ENCODE measurements at places on chromosomes 5 and 9. TPM values are rescaled to one million over a fixed set of nuclear protein-coding genes. Genes with fewer than 3 reads are reported as not detected.

- no peak for DNase-seq
Measured at GRCh38 chr9:36424289-36425055, 24.4 kb upstream of the RNF38 start.

DNA sequence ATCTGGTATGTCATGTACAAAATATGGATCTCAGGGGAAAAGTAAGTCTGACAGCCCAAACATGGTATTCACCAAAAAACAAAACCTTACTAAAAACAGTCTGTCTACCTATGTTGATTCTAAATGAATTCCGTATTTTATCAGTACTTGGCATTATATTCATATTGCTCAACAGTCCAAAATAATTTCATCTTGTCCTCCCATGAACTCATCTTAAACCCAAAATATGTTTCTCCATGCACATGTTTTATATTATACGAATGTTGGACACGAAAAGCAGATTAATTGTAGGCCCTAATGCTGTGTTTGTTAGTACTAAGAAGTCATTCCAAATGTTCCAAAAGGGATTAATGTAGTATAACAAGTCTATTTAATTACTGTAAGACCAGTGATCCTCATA is 20.1 kb downstream of the NFIB start:
- no peak for DNase-seq

The COL15A1 gene
- 0.06 TPM for total RNA-seq

The FGF10 gene
- not detected for total RNA-seq

The HNRNPK gene
- 569 TPM for total RNA-seq

- no peak for DNase-seq
Measured at GRCh38 chr9:15189481-15189880, 117.5 kb downstream of the TTC39B start.

DNA sequence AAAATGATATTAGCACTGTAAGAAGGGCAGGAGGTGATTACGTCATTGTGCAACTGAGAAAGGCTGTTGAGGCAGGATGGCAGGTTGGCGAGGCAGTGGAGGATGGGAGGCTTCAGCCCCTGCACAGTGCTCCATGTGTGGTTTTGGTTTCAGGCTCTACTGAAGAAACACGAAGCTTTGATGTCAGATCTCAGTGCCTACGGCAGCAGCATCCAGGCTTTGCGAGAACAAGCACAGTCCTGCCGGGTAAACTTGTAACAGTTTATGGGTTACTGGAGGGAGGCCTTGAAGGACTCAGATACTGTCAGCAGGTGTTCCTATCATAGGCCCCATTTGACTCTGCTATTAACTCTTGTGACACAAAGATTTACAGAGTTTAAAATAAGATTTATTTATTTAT is 35.1 kb downstream of the SPTAN1 start:
- DNase-seq: no peak

DNA sequence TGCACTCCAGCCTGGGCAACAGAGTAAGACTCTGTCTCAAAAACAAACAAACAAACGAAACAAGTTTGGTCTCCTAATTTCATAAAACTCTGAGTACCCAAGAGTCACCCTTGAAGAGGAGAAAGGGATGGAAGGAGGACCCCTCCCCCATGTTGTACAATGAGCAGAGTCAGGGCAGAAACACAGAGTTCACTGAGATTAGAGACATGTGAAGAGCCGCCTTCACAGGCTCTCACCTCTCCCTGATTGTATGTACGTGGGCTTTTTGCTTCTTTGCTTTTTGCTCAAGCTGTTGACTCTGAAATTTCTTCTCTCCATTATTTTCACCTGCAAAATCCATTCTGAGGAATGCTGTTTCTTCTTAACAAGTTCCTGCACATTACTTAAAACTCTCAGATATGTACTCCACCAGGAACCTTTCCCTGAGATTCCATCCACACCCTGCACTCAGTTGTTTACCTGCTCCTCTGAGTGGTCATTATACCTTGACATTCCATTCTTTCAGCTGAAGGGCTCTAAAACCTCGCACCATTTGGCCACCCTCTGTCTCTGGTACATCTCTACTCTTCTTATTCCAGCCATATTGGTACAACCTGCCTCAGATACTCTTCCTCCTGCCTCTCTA is 44.4 kb upstream of the ABCA1 start:
- no peak for DNase-seq

- no peak for DNase-seq
Measured at GRCh38 chr9:137189297-137190295, 1.1 kb downstream of the SSNA1 start.

DNA sequence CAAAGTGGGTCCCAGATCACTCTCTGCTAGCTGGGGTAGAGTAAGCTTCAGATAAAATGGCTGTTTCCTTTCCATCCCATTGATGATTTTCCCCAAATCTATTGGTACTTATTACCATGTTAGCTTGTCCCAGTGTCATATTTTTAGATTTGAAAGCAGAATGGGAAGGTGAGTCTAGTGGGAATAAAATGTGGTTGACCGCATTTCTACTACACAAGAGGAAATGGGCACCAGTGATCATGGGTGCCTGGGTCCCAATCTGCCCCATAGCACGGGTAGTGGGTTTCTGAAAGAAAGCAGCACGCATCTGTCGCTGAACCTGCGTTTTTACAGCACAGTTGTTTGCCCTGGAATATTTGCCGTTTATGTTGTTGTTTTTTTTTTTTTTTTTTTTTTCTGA is 20.1 kb downstream of the DAPK1 start:
- no peak for DNase-seq

GRCh38 chr5:149170299-149170698 is 29.0 kb downstream of the ABLIM3 start:
- no peak for DNase-seq

DNA sequence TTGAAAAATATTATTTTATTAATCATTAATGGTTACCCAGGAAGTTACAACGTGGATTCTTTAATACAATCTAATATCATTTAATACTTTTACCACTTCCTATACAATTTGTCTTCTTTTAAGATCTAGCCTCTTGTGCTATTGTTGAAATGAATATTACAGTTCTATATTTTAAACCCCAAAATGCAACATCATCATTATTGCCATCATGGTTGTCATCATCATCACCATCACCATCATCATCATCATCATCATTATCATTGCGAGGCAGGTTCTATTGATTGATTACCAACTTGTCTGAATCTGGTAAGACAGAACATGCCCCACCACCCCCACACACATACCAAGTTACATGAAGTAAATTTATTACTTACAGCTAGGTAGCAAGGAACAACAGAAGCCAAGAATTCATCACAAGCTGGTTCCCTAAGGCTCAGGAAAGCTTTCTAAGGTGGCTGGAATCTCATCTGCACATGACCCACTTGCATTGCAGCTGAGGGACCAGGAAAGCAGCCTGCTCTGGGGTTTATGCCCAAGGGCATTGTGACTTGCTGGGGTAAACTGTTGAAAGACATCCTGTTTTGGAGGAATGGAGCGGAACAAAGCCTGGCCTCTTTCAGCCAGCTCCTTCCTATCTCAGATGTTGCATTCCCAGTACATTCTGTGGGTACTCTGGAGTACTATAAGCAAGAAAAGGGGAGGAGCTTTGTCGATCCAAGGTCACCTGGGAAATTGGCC is 418.1 kb downstream of the PRR16 start:
- no peak for DNase-seq

Measured in epithelial cell of proximal tubule (primary cell).